ENCODE measurements at places on chromosomes 13 and 19.
A peak's percentile ranks its signal among the peaks of the same experiment; 100 is the strongest.

DNA sequence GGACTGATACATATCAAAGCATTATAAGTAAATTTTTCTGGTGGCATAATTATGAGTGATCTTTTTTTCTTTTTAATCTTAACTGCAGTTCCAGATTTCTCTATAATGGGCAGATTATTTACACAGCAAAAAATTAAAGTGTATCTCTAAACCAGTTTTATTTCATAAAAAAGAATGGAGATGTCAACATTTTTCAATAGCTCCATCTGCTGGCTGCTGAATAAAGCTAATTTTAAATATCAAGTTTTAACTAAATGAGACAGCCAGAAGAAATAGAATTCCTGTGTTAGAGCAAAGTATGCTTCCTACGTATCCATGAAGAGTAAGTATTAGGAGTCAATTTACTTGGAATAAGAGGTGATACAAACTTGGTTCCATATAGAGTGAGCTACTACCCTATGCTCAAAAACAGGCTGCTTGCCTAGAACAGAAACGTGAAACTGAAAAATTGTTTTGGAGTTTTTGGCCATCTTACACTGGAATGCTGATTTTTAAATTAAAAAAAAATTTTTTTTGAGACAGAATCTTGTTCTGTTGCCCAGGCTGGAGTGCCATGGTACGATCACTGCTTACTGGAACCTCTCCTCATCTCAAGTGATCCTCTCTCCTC lies 5.0 kb upstream of the PDS5B start:
- no peak for DNase-seq

- no peak for DNase-seq
These were observed 23.4 kb downstream of the CCNE1 start for GRCh38 chr19:29834991-29835846.

- DNase-seq = peak; percentile 73
These were observed at the start of gene TNFSF9 for GRCh38 chr19:6530386-6531162. TNFSF9 (plus strand) TSS chr19:6531026; CDS start chr19:6531037, 11 bp downstream.

GRCh38 chr19:10713317-10713716 lies 4.6 kb upstream of the DNM2 start:
- no peak for DNase-seq

- DNase-seq = no peak
These were observed 658 bp upstream of the ISOC2 start for GRCh38 chr19:55461974-55462626.

- DNase-seq = no peak
These were observed 692.7 kb downstream of the UQCRFS1 start for GRCh38 chr19:28519952-28520861.

DNA sequence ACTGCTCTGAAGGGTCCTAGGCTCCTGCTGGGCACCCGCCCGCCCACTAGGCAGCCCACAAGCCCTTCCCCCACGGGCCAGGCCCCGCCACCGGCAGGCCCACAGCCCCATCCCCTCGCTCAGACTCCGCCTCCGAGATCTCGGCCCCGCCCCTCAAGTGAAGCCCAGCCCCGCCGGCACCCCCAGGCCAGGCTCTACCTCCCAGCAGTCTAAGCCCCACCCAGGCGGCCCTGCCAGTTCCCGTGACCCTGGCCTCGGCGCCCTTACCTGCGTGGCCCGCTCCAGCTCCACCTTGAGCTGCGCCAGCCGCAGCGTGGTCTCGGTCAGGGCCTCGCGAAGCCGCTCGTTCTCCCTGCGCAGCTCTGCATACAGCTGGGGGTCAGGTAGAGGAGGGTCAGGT lies 16.3 kb downstream of the EPS8L1 start:
- no peak for DNase-seq

DNA sequence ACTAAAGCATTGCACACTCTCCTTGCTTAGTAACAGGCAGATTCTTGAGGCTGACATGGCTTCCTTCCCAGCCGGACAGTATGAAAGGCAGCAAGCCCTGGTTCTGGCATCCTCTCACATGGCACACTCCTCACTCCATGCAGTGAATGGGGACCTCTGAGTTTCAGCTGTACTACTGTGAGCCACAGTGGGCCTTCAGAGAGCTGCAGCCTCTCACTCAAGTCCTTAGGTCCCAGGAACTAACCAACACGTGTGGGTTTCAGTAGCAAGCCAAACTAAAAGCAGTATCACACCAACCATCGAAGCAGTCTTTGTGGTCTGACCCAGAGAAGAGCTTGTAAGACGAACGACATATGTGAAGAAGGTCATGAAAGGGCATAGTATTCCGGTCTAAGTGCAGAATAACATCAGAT lies 128.2 kb downstream of the TBC1D4 start:
- DNase-seq = no peak

DNA sequence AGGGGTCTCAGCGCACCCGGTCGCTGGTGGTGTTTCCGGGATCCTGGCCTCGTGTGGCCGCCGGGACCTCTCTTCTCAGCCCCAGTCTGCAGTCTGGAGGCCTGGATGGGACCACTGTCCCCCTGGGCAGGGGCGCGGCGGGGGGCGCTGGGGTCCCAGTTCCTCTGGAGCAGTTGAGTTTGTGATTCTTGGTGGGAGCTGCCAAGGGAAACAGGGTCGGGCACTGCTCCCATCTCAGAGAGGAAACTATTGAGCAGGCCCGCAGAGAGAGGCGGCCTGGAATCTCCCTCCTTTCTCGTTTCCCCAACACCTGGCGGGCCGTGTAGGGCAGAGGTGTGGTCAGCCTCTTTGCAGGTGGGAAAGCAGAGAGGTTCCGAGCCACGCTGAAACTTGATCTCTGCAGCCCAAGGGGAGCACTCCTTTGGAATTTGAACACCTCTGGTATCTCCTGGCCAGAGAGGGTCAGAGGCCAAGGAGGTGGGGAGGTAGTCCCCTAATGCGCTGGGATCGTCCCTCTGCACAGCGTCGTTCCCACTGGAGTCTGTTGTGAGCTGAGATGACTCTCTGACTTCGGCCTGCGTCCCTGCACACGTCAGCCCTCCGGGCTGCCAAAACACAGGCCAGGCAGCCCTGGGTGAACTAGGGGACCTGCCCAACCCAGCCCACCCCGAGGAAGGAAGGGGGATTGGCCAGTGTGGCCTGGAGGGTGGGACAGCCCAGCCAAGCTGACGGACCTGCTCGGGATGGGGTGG lies 741 bp downstream of the PLEKHF1 start:
- DNase-seq = no peak

DNA sequence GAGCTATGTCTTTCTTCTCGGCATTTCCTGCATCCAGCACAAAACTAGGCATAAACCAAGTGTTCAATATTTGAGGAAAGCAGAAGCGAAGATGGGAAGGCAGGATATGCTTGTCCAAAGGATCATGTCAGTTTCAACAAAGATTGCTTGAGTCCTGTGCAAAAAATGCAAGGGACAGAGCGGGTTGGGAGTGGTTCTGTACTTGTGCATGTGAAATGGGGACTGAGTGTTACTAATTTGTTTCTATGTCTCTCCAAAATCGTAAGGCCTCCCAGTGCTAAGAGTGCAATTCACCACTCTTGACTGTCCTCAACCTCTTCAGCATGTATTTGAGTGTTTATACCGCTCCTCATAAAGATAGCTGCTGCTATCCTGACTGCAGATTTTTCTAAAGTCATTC lies 166.2 kb downstream of the DLEU7 start:
- DNase-seq = no peak

DNA sequence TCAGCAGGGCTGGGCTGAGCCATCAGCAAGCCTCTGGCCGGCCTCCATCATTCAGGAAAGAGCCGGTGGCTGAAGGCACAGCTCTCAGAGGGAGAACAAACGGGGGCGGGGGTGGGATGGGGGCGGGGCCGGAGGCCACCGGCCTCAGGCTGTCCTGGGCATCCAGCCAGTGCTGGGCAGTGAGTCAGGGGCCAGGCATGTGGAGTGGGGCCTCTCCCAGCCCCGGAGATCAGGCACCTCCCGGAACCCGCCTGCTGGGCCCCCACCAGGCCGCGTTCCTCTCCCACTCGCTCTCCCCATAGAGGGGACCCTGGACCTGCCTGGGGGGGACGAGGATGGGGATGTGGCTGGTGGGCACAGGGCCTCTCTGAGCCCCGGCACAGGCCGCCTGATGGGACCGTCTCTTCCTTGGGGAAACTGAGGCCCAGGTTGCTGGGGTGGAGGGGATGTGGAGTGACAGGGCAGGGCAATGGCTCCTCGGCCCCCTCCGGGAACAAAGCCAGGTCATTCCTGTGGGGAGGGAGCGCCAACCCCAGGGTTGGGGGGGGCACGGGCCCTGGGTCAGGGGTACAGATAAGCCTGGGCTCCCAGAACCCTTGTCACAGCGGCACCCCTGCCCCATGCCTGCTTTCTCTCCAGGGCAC lies 12.9 kb downstream of the SPC24 start:
- no peak for DNase-seq

DNA sequence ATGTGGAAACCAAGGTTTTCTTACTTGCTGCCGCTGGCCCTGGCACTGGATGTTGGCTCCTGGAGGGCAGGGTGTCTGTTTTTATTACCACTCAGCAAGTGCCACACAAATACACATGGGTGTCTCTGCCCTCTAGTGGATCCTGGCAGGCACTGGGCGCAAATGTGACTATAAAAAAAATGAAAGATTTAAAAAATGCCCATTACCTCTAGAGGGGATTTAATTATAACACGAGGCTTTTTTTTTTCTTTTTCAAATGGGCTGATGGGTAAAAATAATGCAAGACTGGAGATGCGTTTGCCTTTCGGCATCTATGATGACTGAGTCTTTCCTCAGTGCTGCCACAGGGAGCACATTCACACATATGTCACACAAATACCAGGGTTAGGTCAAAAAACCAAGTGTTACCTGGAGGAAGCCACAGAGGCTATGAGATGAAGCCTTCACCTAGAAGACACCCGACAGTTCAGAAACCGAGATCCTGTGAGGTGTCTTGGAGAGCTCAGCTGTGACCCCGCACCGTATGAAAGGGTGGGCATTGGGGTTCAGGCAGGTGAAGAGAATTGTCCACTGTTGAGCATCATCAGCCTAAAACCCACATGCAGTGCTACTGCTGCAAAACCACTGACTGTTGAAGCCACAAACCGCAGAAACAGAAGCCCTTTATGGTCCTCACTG lies 25.7 kb downstream of the CHAMP1 start:
- peak; percentile 5 for DNase-seq

- DNase-seq = no peak
These were observed 89.5 kb downstream of the ARHGEF7 start for GRCh38 chr13:111204438-111205177.

- DNase-seq = no peak
These were observed 8.9 kb upstream of the SLC15A1 start for GRCh38 chr13:98761126-98761985.

DNA sequence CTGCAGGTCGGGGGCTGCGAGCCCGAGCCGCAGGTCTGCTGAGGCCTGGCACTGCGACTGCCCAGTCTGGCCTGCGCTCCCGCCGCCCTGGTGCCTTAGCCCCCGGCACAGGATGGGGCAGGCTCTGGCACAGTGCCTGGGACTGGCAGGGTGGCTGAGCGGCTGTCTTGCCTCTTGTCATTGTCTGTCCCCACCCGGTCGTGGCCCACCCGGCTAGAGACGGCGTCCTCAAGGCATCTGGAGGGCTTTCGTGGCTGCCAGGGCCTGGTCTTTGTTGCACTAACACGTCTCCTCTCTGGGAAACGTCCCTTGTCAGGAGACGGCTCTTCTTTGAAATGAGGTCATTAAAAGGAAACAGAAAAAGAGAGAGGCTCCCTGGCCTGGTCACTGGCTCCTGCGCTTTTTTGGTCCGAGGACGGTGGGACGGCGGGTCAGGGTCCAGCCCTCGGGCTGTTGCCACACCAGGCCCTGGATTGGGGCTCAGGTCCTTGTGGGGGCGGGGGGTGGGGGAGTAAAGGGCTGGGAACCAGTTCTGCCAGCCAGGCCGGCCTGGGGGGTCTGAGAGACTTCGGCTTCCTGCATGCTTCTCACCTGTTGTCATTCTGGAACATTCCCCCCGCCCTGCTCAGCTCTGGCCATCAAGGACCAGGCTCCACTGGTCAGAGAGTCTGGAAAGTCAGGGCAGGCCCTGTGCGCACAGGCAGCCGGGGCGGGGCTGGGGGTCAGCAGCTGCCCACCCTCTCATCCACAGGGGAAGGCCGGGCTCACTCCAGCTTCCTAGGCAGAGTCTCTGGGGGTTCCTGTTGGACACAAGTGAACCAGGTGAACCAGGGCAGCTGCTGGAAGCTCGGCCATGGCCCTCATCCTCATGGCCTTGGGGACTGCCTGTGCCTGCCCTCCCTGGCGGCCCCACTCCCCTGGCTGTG lies 6.2 kb upstream of the ZNF554 start:
- no peak for DNase-seq

GRCh38 chr13:67806796-67807195 lies 576.7 kb upstream of the PCDH9 start:
- DNase-seq = no peak

DNA sequence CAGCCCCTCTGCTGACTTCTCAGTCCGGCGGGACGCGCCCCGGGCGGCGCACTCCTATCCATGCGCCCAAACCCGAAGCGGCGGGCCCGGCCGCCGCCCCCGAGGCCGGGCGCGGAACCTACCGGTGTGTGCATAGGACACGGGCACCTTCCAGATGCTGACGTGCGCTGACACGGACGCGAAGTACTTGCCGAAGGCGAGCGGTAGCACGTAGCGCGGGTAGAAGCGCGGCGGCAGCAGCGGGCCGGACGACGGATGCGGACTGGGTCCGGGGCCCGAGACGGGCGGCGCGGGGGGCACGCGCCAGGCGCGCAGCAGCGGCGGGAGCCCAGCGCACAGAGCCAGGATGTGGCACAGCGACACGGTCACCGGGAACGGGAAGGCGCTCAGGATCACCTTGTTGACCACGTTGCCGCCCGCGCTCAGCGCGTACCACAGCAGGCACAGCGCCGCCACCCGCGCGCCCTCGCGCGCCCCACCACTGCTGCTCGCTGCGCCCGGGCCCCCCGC lies 338 bp downstream of the SLC35E1 start:
- DNase-seq = no peak

GRCh38 chr19:32416749-32417456 lies 11.3 kb downstream of the DPY19L3 start:
- DNase-seq = no peak

DNA sequence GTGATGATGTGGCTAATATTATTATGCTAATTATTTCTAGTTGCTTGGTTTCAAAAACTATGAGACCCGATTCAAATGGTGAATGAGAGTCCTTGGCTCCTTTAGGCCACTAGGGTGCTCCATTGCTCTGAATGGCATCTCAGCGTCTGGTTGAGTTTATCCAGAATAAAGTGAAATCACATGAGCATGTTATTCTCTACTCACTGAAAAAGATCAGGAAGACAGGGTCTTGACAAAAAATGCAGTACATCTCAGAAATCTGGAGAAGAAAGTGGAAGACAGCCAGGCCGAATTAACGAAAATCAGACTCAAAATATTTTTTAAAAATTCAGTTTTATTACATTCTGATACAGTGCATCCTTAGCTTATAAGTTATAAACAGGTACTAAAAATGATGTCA lies 516.2 kb downstream of the MYO16 start:
- DNase-seq = no peak

All from stimulated activated CD8-positive, alpha-beta memory T cell treated with anti-CD3 and anti-CD28 coated beads, Interleukin-7, amount 100 ng/mL, for 1 hour (primary cell).